PC-9 (cell line): ENCODE measurements at places on chromosomes 13 and 19.

DNA sequence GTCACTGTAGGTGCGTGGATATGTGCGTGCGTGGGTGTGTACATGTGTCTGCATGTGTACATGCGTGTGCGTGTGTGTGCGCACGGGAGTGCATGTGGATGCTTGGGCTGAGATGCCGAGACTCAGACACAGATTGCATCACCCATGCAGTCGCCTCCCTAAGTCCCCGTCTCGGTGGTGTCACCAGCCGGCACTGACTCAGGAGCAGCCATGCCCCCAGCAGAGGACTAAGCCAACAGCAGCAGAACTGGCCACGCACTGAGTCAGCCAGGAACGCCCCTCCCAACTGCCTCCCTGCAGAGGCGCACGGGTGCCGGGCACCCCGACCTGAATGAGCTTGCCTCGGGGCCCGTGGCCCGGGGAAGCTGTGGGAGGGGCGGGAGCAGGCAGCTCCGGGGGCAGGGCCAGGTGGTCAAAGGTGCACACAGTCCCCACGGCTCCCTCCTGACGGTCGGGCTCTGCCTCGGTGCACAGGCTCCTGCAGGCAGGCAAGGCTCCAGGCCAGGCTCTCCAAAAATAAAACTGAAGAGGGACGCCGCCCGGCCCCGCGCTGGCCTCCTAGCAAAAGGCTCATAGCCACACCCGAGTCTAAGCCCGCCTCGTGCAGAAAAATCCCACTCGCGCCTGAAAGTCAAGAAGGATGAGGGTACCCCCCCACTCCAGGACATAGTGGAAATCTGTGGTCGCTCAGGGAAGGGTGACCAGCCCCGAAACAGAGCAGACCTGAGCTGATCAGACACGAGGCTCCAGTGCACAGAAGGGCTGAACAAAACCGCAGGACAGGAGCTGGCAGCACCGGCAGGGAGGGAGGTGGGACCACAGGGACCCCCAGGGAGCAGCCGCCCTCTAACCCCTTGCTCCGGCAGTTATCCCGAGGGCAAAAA, 49.2 kb downstream of the GADD45B start:
- DNase-seq, result peak; percentile 93

DNA sequence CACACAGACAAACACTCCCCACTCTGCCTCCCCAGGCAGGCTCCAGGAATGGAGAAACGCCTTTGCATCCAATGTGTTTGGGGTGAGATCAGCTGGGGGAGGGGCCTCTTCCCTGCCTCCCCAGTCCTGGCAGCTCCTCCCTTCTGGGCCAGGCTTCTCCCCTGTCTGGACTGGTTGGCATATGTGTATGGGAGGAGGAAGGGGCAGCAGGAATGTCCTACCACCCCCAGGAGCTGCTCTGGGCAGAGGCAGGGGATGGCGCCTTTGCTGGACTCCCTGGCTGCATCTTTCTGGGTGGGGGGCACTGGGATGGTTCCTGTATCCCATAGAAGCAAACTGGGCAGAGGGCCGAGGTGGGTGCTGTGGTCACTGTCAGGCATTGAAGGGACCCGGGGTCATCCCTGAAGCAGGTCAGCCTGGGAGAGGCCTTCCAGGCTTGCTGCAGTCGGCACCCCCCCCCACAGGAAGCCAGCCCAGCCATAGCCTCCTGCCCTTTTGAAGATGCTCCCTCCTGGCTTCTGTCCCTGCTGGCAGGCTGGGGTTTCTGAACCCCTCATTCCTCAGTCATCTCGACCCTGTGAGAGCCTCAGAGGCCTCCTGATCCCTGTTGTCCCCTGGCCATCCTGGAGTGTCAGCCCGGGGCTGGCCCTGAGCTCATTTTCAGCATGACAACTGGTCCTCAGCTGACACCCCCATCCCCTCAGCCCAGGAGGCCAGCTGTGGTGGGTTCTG, 21.2 kb upstream of the SLC7A10 start:
- DNase-seq, result no peak

DNA sequence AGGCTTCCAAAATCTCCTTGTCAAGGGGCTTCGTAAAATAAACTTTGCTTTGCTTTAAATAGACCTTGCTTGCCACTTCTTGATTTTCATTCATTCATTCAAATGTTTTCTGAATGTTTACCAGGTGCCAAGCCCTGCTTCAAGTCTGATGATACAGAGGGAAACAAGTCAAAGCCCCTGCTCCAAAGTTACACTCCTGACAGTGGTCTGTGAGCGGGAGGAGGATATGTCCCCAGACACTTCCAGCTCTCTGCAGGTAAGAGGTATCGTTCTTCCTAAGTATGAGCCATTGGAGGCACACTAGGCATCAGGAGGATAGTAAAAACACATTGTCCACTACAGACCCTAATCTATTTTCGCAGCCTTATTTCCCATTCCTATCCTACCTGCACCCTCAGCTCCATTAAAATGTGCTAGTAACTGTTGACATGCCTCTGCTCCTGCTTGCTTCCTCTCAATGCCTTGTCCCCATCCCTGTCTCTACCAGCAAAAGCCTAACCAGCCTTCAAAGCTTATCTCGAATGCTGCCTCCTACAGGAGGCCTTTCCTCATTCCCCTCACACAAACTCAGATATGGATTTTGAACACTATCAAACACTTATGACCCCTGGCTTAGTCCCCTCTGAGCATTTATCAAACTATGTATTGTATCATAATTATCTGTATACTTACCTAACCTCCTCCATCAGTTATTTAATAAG, 6.2 kb upstream of the WBP4 start:
- DNase-seq, result no peak

GRCh38 chr19:35643255-35644205, 2.0 kb downstream of the ETV2 start:
- DNase-seq, result peak; percentile 84

DNA sequence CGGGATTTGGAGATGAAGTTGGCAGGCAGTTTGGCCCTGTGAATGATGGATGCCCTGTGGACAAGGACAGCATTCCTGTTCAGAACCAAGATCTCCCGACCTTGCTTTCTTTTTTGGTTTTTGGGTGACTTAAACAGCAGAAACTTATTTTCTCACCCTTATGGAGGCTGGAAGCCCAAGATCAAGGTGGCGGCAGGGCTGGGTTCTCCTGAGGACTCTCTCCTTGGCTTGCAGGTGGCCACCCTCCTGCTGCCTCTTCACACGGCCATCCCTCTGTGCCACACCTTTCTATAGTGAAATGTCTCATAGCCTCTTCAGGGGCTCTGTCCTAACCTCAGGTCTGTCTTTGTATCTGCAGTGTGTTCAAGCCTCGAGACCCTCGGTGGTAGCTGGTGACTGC, 14.0 kb downstream of the ZNF333 start:
- no peak for DNase-seq

DNA sequence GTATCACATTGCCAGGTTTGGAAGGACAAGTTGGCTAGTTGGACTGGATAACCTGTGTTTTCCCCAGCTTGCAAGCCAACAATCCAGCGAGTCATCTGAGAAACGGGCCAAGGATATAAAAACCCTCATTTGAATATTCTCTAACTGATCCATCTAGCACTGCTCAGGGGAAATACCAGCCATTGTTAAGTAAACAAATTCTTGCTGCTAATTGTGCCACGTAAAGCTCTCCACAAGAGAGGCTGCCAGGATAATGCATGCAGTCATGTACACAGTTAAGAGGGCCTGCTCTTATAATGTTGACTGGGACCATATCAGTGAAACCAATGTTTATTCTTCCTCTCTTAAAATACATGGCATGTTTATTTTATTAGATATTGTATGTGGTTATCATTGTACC, 663.2 kb upstream of the SGCG start:
- DNase-seq, result no peak

GRCh38 chr19:45863840-45864628, at the start of gene FOXA3:
Gene FOXA3 (plus strand): TSS chr19:45864326. CDS start chr19:45864457, 131 bp downstream.
- DNase-seq, result peak; percentile 43

DNA sequence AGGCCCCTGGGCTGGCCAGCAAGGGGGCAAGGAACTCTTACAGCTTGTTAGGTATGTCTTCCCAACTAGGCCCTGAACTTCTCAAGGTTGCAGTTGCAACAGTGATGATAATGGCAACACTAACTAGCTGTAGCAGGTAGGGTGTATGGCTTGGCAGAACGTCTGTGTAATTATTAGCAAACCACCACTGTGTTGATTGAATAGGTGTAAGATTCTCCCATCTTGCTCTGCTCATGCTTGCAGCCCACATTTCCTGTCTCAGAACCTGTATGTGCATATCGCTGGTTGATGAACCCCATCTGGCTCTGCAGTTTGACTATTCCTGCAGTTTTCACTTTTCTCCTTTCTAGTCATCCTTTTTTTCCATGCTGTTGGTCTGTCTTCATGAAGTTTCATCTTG, 178.8 kb downstream of the KATNAL1 start:
- DNase-seq, result no peak

GRCh38 chr13:98445340-98446233, 131.3 kb downstream of the STK24 start:
- DNase-seq, result peak; percentile 77

GRCh38 chr13:104796581-104796980, 1730.4 kb upstream of the SLC10A2 start:
- DNase-seq, result no peak

GRCh38 chr19:1401138-1401888, at the start of gene GAMT:
Gene GAMT (minus strand): TSS chr19:1401542. CDS start chr19:1401476, 66 bp downstream.
- DNase-seq, result no peak

DNA sequence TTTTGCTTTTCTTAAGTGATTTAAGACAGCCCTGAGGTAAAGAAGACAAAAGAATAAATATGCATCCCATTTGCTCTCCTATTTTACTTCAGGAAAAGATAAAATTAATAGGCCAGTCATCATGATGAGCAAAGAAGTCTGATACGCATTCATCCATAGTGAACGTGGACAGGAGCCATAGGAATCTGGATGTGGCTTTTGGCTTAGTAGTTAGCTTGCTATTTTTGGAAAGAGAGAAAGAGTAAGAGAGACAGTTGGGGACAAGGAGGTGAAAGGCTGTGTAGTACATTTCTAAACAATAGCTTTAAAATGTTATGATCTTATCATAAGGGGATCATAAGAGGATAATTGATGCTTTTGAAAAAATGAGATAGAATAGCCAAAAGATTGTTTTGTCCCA, 545.2 kb downstream of the IRS2 start:
- no peak for DNase-seq

DNA sequence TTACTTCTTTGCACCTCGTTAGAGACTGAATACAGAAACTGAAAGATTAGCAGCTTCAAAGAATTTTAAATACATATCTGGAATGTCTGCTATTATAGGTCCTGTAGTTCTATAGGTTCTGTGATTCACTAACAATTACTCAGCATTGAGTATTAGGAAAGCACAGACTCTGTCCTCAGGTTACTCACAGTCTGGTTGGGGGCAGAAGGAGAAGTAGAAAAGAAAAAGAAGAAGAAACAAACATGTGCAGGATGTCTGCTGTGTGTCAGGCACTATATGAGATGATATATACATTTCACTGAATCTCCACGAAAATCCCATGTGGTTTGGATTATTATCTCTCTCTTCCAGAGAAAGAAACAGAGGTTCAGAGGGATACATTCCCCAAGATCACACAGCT, 40.1 kb downstream of the SERTM1 start:
- no peak for DNase-seq

GRCh38 chr13:77789376-77789775, 91.9 kb downstream of the SLAIN1 start:
- DNase-seq, result no peak

DNA sequence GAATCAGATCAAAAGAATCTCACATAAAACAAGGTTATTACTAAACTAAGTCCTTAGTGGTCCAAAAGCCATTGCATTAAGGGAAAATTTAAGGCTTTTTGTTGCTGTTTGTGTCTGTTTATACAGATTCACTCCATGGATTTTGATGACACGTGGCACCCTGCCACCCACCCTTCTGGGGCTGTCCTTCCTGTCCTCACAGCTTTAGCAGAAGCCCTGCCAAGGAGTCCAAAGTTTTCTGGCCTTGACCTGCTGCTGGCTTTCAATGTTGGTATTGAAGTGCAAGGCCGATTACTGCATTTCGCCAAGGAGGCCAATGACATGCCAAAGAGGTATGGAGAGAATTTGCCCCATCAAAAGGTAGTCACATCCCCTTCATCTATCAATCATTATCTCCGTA, 6.9 kb downstream of the ACOD1 start:
- DNase-seq, result no peak

- no peak for DNase-seq
These were observed 42.7 kb downstream of the KDM4B start for GRCh38 chr19:5011476-5012238.

DNA sequence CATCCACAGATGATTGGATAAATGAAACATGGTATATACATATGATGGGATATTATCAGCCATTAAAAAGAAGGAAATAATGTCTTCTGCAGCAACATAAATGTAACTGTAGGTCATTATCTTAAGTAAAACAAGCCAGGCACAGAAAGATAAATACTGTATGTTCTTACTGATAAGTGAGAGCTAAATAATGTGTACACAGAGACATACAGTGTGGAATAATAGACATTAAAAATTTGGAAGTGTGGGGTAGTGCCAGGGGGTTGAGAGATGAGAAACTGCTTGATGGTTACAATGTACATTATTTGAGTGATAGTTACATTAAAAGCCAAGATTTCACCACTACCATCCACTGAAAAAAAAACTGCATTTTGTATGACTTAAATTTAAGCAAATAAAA, 26.0 kb upstream of the GPC6 start:
- no peak for DNase-seq

DNA sequence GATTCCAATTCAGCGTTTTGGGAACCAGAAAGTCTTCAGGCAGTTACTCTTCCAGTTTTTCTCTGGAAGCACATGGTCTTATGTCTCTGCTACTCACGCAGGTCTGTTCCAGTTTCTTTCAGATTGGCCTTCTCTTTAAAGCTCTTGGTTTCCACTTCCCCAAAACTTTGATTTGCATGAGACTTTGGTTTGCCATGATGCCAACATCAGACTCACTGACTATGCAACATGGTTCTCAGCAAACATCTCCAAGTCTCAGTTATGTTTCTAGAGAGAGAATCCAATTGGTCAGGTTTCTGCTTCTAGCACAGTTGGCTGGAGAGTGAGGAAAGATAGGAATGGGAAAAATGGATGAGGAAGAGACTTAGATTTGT, 3.1 kb downstream of the AKAP11 start:
- no peak for DNase-seq

GRCh38 chr19:17202713-17203112, 12.4 kb upstream of the USE1 start:
- DNase-seq, result no peak

DNA sequence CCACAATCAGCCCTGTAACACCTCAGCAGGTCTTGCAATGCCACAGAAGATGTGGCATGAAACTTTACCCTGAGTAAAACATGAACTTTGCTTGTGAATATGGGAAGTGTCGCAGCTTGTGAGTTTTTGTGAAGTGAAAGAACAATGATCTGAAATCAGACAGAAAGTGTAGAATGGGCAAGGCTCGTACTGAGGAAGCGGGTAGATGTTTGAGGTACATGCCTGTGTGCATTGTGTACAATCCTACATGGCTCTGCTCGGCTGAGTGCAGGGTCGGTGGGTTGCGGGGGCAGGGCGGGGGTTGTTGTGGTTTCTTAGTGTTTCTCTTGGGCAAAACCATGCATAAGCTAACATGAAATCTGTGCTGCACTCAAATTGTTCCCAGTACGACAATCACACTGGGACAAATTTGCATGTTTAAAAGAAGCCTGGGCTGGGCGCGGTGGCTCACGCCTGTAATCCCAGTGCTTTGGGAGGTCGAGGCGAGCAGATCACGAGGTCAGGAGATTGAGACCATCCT, 1.1 kb downstream of the NLRP13 start:
- DNase-seq, result no peak

GRCh38 chr19:16377521-16377920, 52.9 kb downstream of the KLF2 start:
- DNase-seq, result no peak
